ENCODE measurements at places on chromosomes 7 and 10. TPM values are rescaled to one million over a fixed set of nuclear protein-coding genes. Genes with fewer than 3 reads are reported as not detected.

Gene KIF11
- 35.8 TPM for total RNA-seq

Gene MUC12
- 16.2 TPM for total RNA-seq

Gene OR13A1
- not detected for total RNA-seq

Gene NPFFR1
- not detected for total RNA-seq

Gene HIPK2
- total RNA-seq: 44.2 TPM

Gene ZNF248
- 3.8 TPM for total RNA-seq

Gene MSS51
- total RNA-seq: 0.62 TPM

Gene NKX2-3
- total RNA-seq: not detected

Gene ELMO1
- 1.6 TPM for total RNA-seq

Gene TFEC
- not detected for total RNA-seq

Gene PSD
- total RNA-seq: 0.60 TPM

Gene CFAP70
- total RNA-seq: 0.12 TPM

Gene TMEM196
- total RNA-seq: not detected

Gene LDB3
- 0.06 TPM for total RNA-seq

Gene MMP21
- total RNA-seq: not detected

Gene NPC1L1
- 0.06 TPM for total RNA-seq

Gene ATOH7
- total RNA-seq: 0.22 TPM

Gene CTAGE8
- not detected for total RNA-seq

Gene CCL26
- 6.8 TPM for total RNA-seq

Gene ECHDC3
- total RNA-seq: 9.2 TPM

Gene ADGRA1
- total RNA-seq: 0.12 TPM
